Stimulated activated CD8-positive, alpha-beta memory T cell treated with anti-CD3 and anti-CD28 coated beads, Interleukin-15, amount 100 ng/mL, for 4 hours (primary cell): ENCODE measurements at places on chromosomes 2 and 18.

- DNase-seq = no peak
Observed at GRCh38 chr2:74053959-74054715, 69.4 kb downstream of the TET3 start.

DNA sequence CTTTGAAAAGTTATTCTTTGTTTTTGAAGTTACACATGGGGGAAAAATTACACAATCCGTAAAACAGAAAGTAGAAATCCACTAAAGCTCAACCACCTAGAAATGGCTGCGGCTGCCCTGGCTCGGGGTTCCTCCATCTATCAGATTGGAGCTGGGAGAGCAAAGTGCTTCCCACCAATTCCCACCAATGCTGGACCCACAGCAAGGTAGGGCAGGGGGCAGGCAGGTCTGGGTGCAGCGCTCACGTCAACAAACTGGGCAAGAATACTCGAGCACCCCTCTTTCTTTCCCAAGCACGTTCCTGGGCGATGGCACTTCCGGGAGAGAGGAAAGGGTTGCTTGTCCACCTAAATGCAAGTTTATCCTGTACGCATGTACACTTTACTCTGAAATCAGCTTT, 217.6 kb downstream of the NDUFA10 start:
- DNase-seq = no peak

GRCh38 chr18:48336332-48336731, 72.9 kb downstream of the ZBTB7C start:
- no peak for DNase-seq

DNA sequence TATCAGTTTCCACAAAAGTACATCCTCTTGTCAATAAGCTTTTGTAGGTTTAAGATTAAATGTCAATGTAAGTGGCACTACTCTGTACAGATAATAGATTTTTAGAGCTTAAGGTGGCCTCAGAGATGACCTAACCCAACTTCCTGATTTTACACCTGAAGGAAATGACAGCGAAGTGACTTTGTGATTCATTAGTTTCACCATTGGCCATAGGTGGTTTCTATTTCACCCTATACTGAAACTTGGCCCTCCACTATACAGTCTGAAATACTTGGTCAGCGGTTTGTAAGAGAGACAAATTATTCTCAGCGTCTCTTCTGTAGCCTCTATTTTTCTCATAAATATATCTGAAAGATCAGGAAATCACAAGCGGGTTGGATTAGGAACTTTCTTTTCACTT, 330.4 kb upstream of the FAM98A start:
- no peak for DNase-seq

DNA sequence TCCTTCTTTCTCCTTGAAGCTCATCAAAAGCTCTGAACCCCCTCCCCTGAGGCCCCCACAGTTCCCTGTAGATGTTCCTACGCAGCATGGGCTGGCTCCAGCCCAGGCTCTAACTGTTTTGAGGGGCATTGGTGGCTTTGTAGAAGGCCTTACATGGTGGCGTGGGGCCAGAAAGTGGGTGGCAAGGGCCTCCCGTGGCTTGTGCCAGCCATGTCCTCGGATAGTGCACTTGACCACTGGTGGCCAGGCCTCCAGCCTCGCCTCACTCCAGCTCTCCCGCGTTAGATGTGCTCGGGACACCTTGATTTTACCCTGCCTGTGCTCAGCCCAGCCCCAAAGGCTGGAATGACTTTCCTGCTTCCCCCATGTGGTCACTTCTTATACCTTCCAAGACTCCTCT, 92.9 kb downstream of the TWIST2 start:
- DNase-seq = no peak

- DNase-seq = no peak
Observed at GRCh38 chr2:417006-417405, 129.1 kb upstream of the ALKAL2 start.

- no peak for DNase-seq
Observed at GRCh38 chr2:9679218-9679617, 48.4 kb upstream of the YWHAQ start.

DNA sequence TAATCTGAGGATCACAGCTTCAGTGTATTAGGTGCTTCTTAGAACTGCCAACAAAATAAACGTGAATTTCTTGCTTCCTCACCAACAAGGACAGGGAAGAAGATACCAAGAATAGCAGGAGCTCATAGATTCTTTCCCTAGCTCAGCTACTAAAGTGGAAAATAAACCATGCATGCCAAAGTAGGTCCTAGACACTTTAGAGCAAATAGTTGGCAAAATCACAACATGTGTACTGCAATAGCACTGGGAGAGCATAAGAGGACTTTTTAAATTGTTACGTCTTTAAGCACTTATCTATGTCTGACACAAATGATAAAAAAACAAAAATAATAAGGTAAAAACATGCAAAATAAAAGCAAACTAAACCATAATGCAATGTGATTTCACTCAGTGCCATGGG, 49.5 kb downstream of the SUCLG1 start:
- DNase-seq = no peak

DNA sequence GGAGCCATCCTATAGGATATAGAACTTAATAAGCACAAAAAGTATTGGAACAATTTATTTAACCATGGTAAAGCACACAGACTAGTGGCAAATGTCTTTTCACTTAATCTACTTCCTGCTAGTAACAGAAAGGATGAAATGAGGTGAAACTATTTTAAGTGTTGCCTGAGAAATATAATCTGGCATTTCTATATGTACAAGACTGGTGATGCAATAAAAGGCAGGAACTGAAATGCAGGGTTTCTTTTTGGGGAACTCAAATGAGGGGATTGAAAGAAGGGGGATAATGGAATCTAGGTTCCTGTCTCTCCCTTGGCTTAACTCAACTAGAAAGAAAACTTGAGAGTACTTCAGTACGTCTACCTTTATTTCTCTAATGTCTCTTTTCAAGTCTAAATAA, 122.3 kb downstream of the MEMO1 start:
- no peak for DNase-seq
